ENCODE measurements at places on chromosomes 2 and 18.

GRCh38 chr18:76317136-76317535 lies 177.9 kb downstream of the ZNF516 start:
- no peak for DNase-seq

DNA sequence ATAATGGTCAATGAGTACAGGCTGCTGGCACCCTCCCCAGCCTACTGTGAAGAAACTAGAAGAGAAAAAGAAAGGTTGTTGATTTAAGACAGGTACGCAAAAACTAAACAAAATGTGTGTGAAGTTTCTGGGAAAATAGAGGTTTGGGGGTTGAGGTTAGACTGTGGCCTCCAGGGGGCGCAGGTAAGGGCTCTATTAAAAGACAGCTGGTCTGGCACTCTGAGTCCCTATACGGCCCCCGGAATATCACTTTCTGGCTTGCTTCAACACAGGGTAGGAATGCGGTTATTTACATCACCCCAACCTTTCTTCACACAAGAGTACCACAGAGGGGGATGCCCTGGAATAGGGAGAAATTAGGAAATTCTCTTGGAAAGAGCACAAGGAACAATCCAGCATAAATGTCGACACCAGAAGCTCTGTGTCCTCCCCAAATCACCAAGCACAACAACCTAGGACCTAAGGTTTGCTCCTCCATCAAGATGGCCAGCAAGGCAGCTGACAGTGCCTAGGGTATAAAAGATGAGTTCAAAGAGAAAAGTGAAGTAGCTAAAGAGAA lies 480.8 kb upstream of the KLHL29 start:
- no peak for DNase-seq

GRCh38 chr2:136164280-136164776 lies 46.4 kb upstream of the CXCR4 start:
- no peak for DNase-seq

- DNase-seq = no peak
Observed at GRCh38 chr2:240582781-240583180, 3.8 kb upstream of the CAPN10 start.

DNA sequence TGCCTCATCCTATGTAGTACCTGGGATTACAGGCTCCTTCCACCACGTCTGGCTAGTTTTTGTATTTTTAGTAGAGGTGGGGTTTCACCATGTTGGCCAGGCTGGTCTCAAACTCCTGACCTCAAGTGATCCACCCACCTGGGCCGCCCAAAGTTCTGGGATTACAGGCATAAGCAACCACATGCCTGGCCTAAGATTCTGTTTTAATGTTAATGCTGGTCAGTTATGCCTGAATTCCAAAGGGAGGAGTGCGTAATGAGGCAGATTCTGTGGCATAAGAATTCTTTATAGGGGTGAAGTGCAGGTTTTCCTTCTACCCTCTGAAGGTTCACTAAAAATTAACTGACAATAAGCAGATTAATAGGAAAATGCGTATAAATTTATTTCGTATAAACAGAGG lies 1343.8 kb upstream of the LRRTM1 start:
- no peak for DNase-seq

DNA sequence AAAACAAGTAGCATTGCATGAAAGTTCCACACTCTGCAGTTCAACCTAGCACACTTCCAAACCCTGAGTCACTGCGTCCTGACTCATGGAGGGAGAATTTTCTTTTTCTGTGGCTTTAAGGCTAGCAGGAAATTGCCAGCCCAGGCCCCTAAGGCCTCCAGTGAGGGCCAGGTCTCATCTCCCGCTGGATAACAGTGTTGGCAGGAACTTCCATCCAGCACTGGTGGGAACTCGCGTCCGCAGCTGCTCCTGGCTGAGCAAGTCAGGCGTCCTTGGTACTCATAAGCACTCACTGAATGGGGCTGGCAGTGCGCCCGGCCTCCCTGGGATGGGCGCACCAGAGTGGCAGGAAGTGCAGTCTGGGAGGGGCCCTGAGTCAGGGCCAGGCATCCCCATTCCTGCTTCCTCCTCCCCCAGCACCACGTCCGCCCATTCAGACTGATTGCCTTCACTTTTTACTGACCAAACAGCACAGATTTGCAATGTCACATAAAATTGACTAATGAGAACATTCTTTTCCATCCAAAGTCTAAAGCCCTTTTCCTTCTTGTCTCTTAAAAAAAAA lies 14.3 kb downstream of the MALL start:
- no peak for DNase-seq

All from stimulated activated CD4-positive, alpha-beta T cell treated with anti-CD3 and anti-CD28 coated beads, TNF-alpha, amount 100 ng/mL, for 1 hour (primary cell).